ENCODE measurements at places on chromosomes 4 and X.

DNA sequence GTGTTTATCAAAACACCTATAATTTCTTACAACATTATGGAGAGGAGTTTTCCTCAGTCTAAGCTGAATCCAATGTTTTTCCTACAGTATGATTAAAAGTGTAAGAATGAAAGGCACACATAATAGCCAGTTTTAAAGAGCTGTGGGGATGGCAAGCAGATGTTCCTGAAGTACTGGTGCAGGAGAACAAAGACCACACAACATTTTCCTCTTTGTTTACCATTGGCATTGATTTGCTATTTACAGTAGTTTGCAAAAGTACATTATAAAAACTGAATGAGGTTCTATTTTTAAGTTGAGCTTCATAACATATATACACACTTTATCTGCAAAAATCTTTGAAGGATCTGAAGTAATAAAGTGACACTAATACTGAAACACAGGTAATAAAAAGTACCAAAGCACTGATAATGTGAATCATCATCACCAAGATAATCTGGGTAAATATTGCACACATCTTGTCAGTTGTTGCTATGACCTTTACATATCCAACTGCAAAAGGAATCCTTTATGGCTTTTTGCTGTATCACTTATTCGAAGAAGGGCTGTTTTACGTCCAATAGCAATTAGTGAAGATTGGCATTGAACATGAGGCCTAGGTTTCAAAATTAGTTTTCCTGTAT lies 22.5 kb downstream of the TCEAL1 start:
- no peak for DNase-seq

DNA sequence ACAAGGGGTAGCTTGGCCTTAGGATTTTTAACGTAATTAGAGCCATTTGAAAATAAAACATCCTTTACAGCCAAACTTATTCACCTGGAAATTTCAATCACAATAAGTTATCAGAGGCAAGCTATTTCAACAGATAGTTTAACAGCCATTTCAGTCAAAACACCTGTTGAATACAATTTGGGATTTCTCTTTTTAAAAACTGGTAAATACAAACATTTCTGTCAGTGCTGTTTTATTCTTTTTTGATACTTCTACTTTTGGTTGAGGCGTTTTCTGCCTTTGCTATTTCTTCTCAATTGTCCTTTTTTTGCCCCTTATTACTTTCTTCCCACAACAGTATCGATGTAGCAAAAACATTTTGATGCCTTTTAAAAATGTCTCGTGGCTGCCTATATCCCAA lies 2.1 kb upstream of the DACH2 start:
- DNase-seq = no peak

DNA sequence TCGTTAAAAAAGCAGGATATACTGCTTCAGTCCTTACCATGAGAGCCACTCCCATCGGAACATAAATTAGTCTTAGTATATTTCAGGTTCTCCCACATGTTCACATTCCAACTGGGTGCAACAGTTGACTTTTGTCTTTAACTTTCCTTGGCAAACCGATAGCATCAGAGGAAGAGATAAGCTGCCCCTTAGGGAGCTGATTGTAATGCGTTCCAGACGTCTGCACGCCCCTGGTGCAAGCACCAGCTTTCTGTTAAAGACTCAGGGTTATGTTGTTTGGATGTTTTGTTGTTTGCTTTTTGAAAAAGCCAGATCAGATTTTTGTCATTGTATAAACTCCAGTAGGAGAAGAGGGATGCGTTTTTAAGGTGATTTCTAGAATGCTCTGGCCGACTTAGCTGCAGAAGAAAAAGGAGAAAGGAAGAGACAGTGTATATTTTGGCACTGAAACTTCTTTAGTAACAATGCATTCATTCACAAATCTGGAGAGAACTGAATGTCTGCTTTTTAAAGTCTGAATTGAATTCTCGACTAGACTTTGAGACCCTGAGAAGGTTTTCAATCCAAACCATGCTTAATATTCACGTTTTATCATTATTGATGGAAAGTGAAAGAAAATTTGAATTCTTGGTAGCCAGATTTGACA lies 160.9 kb downstream of the CBR4 start:
- DNase-seq = no peak

DNA sequence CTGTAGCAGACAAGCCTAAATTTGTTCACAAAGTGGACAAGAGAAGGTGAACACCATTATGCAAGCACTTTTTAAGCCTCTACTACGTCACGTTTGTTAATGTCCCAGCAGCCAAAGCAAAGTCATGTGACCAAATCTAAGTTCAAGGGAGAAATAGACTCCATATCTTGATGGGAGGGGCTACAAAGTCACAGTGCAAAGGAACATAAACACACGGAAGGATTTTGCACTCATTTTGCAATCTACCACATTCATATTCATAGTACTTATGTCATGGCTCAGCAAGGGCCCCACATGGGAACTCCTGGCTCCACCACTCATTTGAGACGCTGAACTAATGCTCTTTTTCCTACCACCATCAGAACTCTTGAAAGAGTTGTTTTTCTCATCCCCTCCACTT lies 139.0 kb upstream of the JADE1 start:
- no peak for DNase-seq

DNA sequence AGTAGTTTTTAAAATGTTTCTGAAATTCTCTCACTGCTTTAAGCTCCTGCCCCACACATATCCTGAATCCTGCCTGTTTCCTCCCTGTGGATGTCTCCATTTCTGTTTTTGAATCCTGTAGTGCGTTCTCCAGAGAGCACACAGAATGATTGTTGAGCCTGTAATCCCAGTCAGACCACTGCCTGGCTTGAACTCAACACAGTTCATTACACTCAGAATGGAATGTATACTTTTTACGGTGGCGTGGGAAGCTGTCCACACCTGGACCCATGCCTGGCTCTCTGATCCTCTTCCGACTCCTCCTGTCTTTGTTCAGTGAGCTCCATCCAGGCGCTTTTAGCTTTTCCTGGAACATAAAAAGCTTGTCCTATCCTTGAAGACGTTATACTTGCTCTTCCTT lies 1217.0 kb upstream of the PRKX start:
- DNase-seq = no peak

- DNase-seq = no peak
These were observed 57.6 kb upstream of the LGI2 start for GRCh38 chr4:25088093-25088952.
